ENCODE measurements at places on chromosomes 7 and 10.

- DNase-seq, result no peak
These were observed 77.6 kb downstream of the FRMD4A start for GRCh38 chr10:14253079-14253478.

GRCh38 chr7:108464743-108465142 is 8.5 kb upstream of the NRCAM start:
- DNase-seq, result no peak

DNA sequence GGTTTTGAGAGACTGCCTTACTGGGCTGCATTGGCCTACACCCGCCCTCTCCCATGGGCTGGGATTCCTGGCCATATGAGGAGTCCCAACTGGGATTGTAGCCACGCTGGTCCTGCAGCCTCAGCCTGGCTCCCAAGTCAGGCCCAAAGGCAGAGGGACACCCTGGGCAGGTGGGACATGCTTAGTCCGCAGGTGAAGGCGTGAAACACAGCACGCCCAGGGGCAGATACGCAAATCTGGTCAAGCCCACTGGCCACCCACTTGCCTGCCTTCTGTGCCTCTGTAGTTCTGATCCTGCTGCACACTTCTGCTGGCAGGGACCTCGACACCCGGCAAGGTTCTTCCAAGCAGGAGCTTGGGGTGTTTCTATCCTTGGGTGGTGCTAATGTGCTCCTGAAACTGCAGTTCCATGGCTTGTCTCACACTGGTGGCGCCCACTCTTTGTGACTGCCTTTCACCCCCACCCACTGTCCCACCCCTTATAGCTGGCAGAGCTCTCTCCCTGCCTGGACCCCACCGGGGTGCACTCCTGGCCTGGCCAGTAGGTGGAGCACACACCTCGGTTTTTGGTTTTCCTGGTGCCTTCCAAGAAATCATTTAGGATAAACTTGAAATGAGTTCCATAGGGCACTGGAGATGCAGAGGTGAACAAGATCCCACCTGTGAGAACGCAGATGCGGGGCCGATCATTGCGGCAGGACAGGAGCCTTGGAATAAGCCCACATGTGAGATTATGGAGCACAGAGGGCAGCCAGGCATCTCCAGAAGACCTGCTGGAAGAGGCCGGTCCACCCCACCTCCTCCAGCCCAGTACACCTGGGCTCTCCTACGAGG is 47.9 kb downstream of the MKI67 start:
- no peak for DNase-seq

DNA sequence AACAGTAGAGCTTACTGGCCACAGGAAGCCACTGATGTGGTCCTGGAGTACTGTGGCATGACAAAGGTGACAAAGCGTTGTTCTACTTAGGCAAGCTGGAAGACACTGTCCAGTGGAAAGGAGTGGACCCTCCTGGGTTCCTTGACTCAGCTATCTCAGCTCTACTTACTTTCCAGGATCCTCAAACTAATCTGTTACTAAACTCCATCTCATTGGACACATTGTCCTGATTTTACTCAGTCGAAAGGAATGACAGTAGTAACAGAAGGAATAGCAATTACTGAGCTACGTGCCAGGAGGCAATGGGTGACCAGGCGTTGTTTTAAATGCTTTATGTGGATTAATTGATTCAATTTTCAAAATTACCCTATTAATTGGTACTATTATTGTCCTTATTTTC is 41.6 kb downstream of the ABLIM1 start:
- no peak for DNase-seq

DNA sequence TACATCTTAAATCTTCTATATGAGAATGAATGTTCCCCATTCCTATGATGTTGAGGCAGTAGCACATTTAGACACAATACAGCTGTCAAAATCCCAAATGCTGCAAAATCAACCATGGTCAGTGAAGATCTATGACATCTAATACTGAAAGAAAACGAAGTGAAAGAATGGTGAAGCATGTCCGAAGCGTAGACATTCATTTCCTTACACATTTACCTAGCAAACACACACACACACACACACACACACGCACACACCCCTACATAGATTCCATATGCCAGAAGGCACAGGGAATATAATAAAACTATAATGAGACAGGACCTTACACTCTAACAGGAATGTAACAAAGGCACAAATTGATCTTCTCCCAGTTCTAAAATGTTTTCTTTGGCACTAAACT is 32.5 kb downstream of the CCDC6 start:
- no peak for DNase-seq

- DNase-seq, result no peak
These were observed 70.6 kb upstream of the MAGI2 start for GRCh38 chr7:79524048-79524447.

DNA sequence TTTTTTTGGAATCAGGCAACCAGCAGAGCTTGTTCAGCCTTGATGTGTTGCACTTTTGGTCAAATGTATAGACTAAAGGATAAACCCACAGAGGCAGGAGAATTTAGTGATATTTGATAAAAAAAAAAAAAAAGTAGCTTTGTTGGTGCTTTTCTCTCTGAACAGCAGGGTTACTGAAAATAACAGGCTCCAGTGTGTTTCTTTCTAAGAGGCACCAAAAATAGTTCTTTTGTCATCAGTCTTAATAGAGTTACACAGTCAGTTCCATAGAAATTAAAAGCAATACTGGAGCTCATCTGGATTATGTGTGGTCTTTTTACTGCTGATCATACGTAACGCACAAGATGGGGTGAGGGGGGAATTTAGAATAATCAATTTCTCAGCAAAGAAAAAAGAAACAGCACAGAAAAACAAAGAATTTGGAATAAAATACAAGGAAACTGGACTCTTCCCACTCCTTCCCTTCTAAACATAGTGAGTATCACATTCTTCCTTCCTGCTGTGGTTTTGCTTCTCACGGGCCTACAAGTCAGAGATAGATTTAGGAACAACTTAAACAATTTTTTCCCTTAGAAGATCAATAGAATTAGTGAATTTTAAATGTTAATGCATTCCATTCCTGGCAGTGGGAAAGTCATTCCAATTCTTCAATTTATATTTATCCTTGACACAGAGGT is 178.8 kb upstream of the AKR1E2 start:
- no peak for DNase-seq

DNA sequence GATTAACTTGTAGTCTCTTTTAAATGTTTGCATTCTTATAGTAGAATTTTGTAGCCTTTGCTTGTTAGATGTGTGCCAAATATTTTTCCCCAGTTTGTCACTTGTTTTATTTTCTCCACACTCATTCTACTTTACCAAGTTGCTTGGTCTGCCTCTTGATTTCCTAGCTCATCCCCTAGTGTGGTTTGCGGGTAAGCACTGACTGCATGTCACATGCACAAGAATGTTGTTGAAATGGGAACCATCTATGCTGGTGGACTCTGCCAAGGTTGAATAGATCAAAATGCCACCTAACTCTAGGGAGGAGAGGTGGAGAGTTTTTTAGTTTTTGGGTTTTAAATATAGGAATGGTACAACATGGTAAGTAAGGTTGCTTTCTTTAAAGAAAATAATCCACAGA is 47.6 kb downstream of the FZD1 start:
- no peak for DNase-seq

GRCh38 chr10:131977323-131978096 is 4.2 kb downstream of the BNIP3 start:
- no peak for DNase-seq

DNA sequence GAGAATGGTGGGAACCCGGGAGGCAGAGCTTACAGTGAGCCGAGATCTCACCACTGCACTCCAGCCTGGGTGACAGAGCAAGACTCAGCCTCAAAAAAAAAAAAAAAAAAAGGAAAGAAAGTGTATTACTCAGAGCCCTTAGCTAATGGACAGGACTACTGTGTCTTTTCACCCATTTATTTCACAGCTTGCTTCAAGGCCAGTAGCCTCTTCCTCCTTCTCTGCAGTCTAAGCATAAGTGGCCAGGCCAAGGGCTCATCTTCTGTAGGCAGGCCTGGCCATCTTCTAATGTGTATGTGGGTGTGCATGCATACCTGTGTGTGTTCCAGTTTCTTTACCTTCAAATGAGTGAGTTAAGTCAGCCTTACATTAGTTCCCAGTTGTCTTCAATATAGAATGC is 94.8 kb upstream of the GDF10 start:
- DNase-seq, result no peak

Measured in stimulated activated CD8-positive, alpha-beta memory T cell treated with anti-CD3 and anti-CD28 coated beads, Interleukin-15, amount 100 ng/mL, for 4 hours (primary cell).